Stomach (tissue), 19 donors: ENCODE measurements at places on chromosomes 6 and 20. TPM values are rescaled to one million over a fixed set of nuclear protein-coding genes. Genes with fewer than 3 reads are reported as not detected.

DNA sequence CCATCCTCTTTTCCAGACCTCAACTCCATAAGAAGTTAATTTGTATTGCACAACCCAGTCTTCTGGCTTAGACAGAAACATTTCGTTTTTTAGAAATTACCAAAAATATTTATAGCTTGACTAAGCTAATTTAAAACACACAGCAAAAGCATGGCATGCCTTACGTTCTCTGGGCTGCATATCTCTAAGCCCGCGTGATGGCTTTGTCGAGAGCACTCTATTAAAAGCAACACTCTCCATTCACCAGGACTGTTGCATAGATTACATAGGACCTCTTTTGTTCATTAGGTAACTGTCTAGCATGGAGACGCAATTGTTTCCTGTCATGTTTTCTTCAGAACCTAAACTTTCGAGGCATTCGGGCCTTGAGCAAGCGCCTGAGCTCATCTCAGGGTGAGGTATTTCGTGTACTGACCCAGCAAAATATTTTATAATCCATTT, 104.5 kb downstream of the IBTK start:
- no peak overlapping the region for H3K4me3 ChIP-seq
- no peak for DNase-seq
- no peak overlapping the region for H3K27ac ChIP-seq
- peaks cover 5% of the 10 kb centered on the region for H3K4me1 ChIP-seq
- H3K27me3 ChIP-seq: no peaks in the 10 kb centered on the region

DNA sequence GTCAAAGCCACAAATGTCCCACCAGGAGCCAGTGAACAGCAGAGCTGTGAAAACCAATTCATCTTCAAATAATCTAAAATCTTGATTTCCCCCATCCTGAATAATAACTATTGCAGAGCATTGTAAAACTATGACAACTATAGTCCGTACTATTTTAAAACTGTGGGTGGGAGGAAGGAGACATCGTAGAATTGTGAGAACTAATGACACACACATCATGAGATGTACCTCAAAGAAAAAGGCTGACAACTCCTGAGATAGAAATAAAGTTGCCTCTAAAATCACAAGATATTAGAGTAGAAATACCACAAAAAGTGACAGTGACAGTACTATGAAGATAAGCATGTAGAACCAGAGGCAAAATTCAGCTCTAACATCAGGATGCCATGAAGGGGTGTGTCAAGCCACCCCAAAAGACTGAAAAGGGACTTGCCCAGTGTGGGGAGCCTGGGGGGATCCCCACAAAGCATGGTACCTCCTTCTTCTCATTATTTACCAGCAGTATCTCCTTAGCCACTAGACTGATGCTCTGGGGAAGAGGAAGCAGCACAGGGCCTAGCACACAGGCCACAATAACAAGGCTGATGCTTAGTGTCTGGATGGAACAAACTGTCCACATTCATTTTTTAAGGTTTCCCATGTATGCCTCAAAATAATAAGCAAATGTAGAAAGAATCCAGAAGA, 13.4 kb downstream of the NAPB start:
- H3K4me3 ChIP-seq: no peak overlapping the region
- no peak overlapping the region for H3K27ac ChIP-seq
- H3K36me3 ChIP-seq: no peaks in the 10 kb centered on the region

GRCh38 chr6:167221400-167222201, 63.8 kb upstream of the GPR31 start:
- H3K36me3 ChIP-seq: no peaks in the 10 kb centered on the region
- H3K27ac ChIP-seq: no peak overlapping the region
- no peak overlapping the region for H3K4me3 ChIP-seq
- H3K4me1 ChIP-seq: peaks cover 5% of the 10 kb centered on the region

DNA sequence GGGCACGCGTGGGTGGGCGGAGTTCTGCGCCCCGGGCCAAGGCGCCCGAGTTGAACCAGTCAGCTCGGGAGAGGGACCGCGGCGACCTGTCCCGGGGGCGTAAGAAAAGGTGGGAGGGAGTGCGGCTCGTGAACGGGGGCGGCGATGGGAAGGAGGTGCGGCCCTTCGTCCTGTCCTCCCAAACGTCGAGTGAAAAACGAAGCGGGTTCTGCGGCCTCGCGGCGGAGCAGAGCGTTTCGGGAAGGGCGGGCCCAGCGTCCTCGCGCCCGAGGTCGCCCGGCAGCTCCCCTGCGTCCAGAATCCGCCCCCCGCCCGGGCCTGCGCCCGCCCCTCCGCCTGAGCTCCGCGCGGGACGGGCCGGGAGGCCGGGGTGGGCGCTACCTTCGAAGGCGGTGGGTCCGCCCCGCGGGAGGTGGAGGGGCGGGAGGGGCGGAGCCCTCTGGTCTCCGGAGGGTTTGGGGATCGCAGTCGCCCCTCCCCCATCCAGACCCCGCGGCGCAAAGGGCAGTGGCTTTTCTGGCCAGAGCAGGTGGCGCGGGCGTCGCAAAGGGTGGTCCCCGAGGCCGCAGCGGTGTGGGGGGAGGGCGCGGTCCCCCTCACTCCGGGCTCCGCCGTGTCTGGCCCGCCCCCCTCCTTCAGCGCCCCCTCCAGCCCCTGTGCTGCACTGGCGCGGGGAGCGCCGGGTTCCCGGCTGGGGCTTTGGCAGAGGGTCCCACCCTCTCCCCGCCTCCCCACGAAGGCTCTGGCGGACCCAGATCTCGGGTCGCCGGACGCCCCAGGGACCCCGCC, 838 bp downstream of the STMN3 start:
- peaks cover 41% of the 10 kb centered on the region for H3K4me1 ChIP-seq
- no peaks in the 10 kb centered on the region for H3K36me3 ChIP-seq

GRCh38 chr20:37567671-37568588, 40.3 kb upstream of the BLCAP start:
- no peaks in the 10 kb centered on the region for H3K36me3 ChIP-seq
- peaks cover 15% of the 10 kb centered on the region for H3K4me1 ChIP-seq
- no peak overlapping the region for H3K4me3 ChIP-seq
- no peaks in the 10 kb centered on the region for H3K27me3 ChIP-seq
- DNase-seq: peak; percentile 55
- no peak overlapping the region for H3K27ac ChIP-seq

The RAMACL gene
- total RNA-seq: 9.0 TPM

The BTN1A1 gene
- not detected for total RNA-seq

GRCh38 chr6:52642368-52642767, 28.5 kb upstream of the TMEM14A start:
- no peaks in the 10 kb centered on the region for H3K36me3 ChIP-seq
- H3K4me1 ChIP-seq: no peaks in the 10 kb centered on the region
- no peak overlapping the region for H3K27ac ChIP-seq

GRCh38 chr20:52675375-52675774, 296.8 kb upstream of the TSHZ2 start:
- no peak for DNase-seq
- H3K36me3 ChIP-seq: no peaks in the 10 kb centered on the region
- no peaks in the 10 kb centered on the region for H3K27me3 ChIP-seq
- H3K4me3 ChIP-seq: no peak overlapping the region
- H3K4me1 ChIP-seq: no peaks in the 10 kb centered on the region
- H3K27ac ChIP-seq: no peak overlapping the region

- no peak overlapping the region for H3K27ac ChIP-seq
- no peaks in the 10 kb centered on the region for H3K4me1 ChIP-seq
- no peak overlapping the region for H3K4me3 ChIP-seq
- DNase-seq: no peak
Observed at GRCh38 chr6:122649701-122650100, 39.5 kb downstream of the PKIB start.

The MUC21 gene
- 0.58 TPM for total RNA-seq

The RSPO3 gene
- total RNA-seq: 8.5 TPM

- H3K27me3 ChIP-seq: no peaks in the 10 kb centered on the region
- no peak for DNase-seq
- H3K36me3 ChIP-seq: no peaks in the 10 kb centered on the region
- no peak overlapping the region for H3K27ac ChIP-seq
- no peaks in the 10 kb centered on the region for H3K4me1 ChIP-seq
Observed at GRCh38 chr6:67210450-67210849, 1424.6 kb upstream of the ADGRB3 start.

The GLP1R gene
- not detected for total RNA-seq

DNA sequence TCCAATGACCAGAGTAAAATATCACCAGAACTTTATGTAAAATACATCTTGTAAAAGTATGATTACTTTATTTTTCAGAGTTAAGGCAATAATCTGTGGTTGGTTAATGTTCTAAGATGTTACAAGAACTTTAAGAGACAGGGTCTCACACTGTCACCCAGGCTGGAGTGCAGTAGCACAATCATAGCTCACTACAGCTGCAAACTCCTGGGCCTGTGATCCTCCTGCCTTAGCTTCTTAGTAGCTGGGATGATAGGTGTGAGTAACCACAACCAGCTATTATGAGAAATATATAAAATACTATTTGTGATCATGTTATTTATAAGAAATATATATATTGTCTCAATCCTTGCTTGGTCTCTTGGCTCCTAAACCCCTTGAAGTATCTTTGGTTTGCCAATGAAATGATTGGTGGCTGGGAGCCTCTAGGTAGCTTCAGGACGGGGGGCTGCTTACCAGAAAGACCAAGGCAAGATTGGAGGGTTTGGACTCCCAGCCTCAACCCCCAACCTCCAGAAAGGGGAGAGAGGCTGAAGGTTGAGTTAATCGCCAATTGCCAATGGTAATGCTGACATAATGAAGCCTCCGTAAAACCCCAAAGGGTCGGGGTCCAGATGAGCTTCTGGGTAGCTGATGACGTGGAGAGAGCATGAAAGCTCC, 15.4 kb downstream of the SOD2 start:
- peaks cover 14% of the 10 kb centered on the region for H3K4me1 ChIP-seq
- no peak overlapping the region for H3K27ac ChIP-seq
- H3K36me3 ChIP-seq: peaks cover 20% of the 10 kb centered on the region
- no peak for DNase-seq

The VIP gene
- 21.1 TPM for total RNA-seq

The KIAA0408 gene
- total RNA-seq: 0.87 TPM

DNA sequence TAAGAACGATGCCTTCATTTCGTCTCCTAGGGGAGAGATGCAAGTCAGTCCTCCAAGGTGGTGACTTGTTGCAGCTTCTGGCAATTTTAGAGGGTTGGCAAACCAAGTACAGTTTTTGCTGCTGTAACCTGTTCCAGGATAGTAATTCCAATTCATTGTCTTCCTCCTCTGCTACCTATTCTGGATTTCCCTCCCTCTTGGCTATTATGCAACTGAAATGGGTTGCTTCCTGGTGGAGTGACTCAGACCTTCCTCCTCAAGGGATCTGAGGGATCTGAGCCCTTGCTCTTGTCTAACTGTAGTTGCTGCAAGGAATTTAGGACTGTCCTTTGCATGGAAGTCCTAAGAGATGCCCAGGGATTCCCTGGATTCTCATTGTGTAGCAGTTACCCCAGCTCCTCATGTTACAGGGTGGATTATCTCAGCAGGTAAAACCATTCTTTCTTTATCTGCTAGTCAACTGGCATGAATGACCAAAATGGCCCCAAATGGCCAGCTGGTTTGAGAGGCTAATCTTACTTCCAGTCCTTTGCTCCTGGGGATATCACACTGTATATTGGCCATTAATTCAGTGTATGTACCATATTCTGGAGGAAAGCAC, 17.6 kb upstream of the ELMO2 start:
- H3K27me3 ChIP-seq: no peaks in the 10 kb centered on the region
- no peak overlapping the region for H3K4me3 ChIP-seq
- no peaks in the 10 kb centered on the region for H3K4me1 ChIP-seq
- H3K27ac ChIP-seq: no peak overlapping the region

The SUN5 gene
- not detected for total RNA-seq

DNA sequence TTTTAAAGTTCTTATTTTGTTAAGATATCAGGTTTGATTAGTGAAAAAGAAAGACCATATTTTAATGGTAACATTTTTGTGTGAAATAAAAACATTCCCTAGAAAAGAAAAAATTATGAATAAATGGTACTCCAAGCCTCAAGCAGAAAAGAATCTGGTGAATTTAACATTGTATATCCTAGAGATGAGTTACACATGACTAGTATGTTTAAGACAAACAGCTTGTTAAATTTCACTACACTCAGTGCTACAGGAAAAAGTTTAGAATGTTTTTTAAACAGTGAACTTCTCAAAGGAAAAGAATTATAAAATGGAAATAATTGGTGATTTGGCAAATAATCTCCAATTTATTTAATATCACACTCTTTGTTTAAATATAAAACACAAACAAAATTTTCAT, 222.7 kb upstream of the MCHR2 start:
- no peaks in the 10 kb centered on the region for H3K4me1 ChIP-seq
- H3K36me3 ChIP-seq: no peaks in the 10 kb centered on the region
- DNase-seq: no peak
- no peak overlapping the region for H3K4me3 ChIP-seq

DNA sequence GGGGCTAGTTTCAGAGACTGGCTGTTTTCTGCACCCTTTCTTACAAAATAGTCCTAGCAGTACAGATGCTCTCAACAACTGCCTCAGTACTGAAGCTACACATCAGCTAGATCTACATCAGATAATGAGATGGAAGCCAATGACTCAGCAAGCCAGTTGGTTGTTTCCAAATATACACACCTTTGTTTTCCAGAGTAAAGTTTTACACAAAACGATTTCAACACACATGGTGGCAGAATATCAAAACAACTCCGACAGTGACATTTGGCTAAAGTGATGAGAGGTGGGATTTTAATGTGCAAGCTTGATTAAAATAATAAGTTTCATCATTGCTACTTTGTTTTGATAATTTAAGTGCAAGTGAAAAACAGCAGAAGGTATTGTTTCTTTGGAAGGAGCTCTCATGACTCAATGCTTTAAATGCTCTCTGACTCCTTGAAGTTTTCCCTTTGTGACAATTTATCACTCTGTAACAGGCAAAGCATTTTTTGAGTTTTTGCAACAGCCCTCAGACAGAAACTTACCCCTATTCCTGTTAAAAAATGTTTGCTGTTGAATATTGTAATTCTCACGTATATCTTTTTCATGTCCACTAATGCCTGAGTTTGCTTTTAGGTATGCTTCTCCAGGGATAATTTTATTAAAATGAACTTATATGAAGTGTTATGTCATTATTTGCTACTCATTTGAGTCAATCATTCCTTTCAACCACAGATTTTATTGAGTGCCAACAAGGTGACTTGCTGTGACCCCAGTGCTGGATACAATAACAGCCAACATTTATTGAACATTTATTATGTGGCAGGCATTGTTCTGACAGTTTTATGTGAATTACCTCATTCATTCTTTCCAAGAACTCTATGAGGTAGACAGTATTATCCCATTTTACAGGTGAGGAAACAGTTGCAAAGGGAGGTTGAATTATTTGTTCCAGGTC, 882.0 kb downstream of the TFAP2A start:
- no peak overlapping the region for H3K27ac ChIP-seq
- H3K36me3 ChIP-seq: no peaks in the 10 kb centered on the region
- DNase-seq: no peak
- H3K4me1 ChIP-seq: no peaks in the 10 kb centered on the region

GRCh38 chr20:46255440-46256104, 52.7 kb downstream of the CDH22 start:
- DNase-seq: peak; percentile 90
- no peak overlapping the region for H3K27ac ChIP-seq
- H3K36me3 ChIP-seq: no peaks in the 10 kb centered on the region
- H3K4me1 ChIP-seq: peaks cover 4% of the 10 kb centered on the region
- peaks cover 33% of the 10 kb centered on the region for H3K27me3 ChIP-seq

- peaks cover 78% of the 10 kb centered on the region for H3K4me1 ChIP-seq
- no peak for DNase-seq
- H3K27me3 ChIP-seq: no peaks in the 10 kb centered on the region
- peaks cover 28% of the 10 kb centered on the region for H3K36me3 ChIP-seq
- peak overlapping the region; percentile 94 for H3K4me3 ChIP-seq
- peak overlapping the region; percentile 98 for H3K27ac ChIP-seq
Observed at GRCh38 chr6:33201147-33201545, 479 bp downstream of the SLC39A7 start.
